ENCODE measurements at places on chromosomes 11 and 22.

DNA sequence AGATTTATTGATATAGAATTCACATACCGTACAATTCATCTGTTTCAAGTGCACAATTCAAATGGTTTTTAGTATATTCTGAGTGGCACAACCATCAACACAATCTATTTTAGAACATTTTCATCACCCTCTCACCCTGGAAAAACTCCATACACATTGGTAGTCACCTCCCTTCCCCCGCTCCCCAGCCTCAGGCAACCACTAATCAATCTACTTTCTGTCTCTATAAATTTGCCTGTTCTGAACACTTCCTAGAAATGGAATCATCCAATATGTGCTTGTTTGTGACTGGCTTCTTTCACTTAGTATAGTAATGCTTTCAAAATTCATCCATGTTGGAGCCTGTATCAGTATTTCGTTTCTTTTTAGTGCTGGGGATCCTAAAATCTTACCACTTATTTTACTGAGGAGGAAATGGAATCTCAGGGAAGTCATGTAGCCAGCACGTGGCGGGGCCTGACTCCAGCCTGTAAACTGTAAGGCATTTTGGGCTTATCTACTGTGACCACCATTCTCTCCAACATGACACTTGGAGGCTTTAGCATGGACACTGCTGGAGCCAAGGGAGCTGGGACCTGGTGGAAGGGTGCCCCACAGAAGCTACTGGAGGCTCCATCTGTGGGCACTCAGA lies 905 bp upstream of the UCP3 start:
- DNase-seq: no peak

- DNase-seq: peak; percentile 42
These were observed 743.6 kb downstream of the ETS1 start for GRCh38 chr11:127843483-127844396.

DNA sequence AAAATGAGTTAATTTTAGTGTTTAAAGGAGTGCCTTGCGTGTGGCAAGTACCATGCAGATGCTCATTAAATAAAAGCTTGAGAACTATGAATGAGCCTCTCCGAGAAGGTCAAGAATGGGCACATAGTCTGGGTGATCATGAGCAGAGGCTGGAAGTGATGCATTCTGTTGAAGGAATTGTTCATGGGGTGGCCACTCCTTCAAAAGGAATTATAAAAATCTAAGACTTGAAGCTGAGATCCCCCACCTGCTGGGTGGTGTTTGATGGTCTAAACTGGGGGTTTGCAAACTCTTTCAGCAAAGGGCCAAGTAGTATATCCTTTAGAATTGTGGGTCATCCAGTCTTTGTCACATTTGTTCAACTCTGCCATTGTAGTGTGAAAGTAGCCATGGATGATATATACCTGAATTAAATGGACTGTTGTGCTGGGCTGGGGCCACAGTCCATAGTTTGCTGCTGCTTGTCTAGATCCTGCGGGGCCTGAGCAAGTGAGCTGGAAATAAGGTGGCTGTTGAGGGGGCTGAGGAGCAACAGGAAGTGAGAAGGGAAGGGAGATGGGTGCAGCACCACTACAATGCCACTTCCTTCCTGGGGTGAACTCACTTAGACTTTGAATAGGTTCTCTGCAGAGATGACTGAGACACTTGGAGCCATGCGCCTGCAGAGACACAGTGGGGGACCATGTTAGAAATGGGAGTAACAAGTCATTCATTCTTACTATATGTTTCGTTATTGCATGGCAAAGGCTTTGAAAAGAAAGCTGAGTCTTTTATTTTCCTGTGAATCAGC lies 179.0 kb downstream of the SNX19 start:
- no peak for DNase-seq

DNA sequence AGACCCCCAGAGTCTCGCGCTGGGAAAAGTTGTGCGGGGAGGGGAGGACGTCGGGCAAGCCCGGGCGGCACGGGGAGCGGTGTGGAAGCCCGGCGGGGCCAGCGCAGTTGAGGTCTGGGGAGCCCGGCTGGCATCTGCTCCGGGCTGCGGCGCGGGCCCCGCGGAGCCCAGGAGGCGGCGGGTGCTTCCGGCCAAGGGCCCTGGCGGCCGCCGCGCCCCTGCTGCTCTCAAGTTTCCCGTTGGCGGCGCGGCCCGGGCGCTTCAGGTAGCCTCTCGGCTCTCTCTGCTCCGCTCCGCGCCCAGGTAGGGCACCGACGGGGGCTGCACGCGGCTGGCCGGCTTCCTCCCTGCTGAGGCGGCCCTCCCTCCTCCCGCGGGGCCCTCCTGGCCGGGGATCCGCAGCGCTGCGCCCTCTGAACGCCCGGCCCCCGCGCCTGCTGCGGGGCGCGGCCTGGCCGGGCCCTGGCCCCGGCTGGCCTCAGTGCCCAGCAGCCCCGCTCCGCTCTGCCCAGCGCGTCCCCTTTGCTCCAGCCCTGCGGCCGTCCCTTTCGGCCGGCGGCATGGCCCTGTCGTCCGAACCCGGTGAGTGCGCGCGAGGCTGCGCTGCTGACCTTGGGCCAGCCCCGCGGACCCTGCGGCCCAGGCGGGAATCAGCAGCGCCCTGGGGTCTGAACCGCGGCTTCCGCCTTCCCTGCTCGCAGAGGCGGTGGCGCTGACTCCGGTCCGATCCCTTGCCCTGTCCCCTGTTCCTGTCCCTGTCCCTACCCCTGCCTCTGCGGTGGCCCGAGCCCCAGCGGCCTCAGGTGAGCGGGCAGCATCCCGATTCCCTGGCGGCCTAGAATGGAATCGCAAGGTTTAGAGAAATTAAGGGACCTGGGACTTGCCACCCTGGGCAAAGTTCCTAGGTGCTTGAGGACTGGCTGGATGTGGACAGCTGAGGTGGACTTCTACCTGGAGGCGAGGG lies 4.3 kb upstream of the AMPD3 start:
- peak; percentile 77 for DNase-seq

DNA sequence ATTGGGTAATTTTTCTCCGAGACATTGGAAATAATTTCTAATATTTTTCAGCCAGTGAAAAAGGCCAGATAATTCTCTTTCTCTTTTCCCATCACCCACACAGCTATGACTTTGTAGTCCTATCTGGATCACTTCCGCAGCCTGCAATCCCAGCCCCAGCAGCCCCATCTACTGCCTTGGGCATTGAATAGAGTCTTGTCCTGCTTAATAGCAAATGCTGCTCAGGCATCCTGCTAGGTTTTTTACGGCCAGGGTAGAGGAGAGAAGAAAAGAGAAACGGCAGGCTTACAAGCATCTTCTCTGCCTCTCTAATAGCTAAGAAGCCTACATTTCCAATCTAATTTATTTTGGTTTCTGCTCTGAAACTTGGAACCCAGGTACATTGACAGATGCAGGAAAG lies 154.3 kb upstream of the B3GAT1 start:
- no peak for DNase-seq

GRCh38 chr22:26122920-26123468 lies 46.3 kb upstream of the SEZ6L start:
- no peak for DNase-seq

DNA sequence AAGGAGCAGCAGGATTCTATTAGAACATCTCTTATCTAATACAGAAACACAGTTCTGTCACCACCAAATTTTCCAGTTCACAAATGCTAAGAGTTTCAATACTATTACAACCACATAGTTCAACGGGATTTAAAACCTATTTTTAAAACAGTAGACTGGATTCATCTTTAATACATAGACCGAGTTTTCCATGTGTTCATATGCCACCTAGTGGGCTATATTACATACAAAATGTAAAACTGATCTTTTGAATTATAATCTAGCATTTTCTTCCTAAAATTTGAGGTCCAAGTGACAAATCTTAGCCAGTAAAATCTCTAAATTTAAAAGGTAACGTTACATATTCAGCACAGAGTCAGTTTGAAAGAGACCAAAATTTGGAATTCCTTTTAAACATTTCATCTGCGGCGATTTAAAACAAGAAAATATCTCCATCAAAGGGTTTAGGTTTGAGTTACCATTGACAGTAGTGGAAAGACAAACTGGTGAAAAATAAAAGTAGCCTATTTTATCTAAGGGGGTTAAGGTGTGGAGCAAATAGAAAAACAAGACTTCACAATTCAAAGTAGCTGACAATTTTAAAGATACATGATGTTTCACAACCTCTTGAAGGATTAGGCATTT lies 269.3 kb upstream of the MPPED2 start:
- DNase-seq: no peak

DNA sequence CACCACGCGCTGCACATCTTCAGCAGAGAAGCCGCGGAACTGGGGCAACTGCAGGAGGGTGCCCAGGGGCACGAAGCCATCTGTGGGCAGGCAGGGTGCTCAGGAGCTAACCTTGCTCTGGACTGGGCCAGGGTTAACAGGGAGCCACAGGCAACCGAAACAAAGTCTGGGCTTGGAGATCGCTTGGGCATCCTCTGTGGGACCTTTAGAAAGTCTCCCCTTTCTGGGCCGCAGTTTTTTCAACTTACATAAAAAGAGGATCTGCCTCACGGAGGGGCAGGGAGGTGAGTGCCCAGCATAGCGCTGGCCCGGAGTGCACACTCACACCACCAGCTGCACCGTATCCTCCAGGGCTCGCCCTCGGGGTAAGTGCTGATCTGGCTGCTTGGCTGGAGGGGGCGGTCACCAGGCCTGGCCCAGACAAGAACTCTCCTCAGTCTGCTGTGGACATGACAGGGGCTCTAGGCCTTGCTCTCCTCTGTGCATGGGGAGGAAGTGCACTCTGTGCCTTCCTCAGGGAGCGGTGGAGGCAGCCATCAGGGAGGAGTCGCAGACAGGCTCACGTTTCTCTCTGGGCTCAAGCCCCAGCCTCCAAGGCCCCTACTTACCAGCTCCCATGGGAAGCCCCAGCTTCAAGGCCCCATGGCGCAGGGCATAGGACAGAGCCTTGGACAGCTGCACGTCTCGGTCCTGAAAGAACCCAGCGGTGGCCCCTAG lies 937 bp downstream of the TRPT1 start:
- no peak for DNase-seq

DNA sequence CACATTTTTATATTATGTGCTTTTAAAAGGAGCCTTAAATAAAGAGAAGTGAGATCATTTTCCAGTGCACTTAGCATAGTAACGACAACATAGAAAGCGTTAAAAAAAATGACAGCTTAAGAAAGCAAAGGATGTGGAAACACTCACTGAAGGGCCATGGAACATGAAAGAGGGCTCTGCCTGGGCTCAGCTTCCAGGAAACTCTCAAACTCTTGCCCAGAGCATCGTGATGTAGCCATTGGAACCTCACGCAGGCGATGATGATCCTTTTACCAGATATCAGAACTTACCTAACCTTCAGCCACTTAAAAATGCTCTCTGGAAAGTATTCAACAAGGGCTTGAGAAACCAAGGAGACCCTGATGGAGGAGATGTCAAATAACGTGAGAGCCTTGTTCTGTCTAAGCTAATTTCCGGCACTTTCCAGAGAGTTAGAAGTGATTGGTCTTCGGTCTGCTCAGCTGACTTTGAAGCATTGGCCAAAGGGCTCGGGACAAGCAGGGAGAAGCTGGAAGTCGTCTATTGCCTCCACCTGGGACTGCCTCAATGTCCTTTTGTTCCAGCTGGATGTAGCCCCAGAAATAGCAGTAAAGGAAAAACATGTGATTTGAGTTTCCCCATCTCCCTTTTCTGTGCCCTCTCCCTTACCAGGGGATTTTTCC lies 21.5 kb upstream of the ETS1 start:
- no peak for DNase-seq

- peak; percentile 86 for DNase-seq
These were observed 41.1 kb downstream of the TST start for GRCh38 chr22:36977947-36978660.

DNA sequence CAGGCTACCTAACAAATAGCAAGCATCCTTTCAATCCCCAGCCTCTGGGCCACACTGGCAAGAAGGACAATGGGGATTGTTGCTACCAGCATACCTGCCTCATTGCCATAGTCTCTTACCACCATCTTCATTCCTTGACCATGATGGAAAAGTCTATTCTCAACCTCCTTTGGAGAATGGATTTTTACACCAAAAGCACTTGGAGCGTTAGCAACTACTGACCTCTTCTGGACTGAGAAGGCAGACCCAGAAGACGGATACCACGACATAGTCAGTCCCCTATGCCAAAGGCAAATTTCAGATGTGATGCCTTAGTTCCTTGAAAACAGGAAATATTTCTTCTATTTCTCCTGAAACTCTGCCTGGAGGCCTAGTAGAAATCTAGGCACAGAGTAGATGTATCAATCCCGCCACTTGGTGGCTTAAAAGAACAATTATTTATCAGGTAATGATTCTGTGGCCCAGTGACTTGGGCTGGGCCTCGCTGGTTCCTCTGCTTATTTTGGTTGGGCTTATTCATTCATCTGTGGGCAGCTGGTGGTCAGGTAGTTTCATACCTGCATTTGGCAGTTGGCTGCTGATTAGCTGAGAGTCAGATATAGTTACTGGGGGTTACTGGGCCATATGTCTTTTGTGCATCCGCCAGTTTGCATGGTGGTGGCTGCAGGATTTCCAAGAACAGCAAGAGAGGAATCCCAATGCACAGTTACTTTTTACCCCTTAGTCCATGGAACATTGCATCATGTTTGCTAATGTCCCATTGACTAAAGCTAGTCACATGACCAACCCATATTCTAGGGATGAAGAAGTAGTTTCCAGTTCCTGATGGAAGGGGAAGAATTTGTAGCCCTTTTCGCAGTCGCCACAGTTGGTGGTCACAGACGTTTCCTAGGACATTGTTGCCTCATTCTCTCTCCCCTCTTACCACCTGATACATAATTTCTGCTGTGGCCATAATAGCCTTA lies 75.2 kb downstream of the DHCR7 start:
- no peak for DNase-seq

DNA sequence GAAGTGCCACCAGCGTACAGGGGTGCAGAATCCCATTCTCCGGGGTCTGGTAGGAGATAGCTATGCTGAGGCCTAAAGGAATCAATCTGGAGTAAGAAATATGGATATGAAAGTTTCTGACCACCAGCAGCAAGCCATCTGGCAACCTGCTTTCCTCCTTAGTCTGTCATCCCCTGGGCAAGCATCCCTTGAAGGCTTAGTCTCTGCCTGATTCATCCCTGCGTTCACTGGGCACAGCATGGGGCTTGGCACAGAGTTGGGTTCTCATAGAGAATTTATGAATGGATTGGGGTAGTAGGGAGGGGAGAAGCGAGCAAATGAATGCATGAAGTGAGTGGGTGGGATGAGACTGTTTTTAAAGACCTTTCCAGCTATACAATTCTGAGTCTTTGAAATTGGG lies 85.8 kb upstream of the NARS2 start:
- no peak for DNase-seq

DNA sequence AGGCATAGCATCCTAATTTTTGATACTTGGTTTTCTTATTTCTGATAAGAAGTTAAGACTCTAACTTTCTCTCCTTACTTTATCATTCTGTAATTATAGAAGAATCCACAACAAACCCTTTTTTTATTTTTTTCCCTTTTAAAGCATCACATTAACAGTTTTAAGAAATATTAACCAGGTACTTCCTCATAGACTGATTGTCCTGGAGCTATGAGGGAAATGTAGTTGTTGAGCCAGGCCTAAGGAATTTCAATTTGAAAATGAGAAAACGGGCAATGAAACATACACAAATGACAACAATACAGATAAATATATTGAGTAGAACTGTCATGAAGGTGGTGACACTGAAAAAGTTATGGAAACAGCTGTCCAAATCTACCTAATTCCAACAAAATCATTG lies 569.0 kb downstream of the KCNA4 start:
- DNase-seq: no peak

GRCh38 chr22:26174280-26174679 lies 5.0 kb downstream of the SEZ6L start:
- no peak for DNase-seq

GRCh38 chr11:3984896-3985295 lies 109.7 kb upstream of the RRM1 start:
- peak; percentile 13 for DNase-seq

GRCh38 chr11:26158251-26158650 lies 173.7 kb upstream of the ANO3 start:
- no peak for DNase-seq

GRCh38 chr11:5631969-5632635 lies 7.3 kb downstream of the TRIM34 start:
- no peak for DNase-seq
